ENCODE measurements at places on chromosomes 1 and 21. TPM values are rescaled to one million over a fixed set of nuclear protein-coding genes. Genes with fewer than 3 reads are reported as not detected.

Gene ODF2L
- total RNA-seq, result 32.7 TPM

Gene MNDA
- not detected for total RNA-seq

Gene KIF21B
- total RNA-seq, result 158 TPM

Gene VANGL2
- not detected for total RNA-seq

Gene ITLN1
- not detected for total RNA-seq

Gene PGLYRP4
- total RNA-seq, result not detected

Gene CLIC6
- total RNA-seq, result 0.08 TPM

Gene ADAM30
- total RNA-seq, result not detected

Gene HSD3B1
- not detected for total RNA-seq

Gene MYBPH
- not detected for total RNA-seq

Gene MAN1A2
- total RNA-seq, result 32.8 TPM

Gene KISS1
- not detected for total RNA-seq

Gene RGS8
- total RNA-seq, result not detected

Gene HAO2
- total RNA-seq, result not detected

Gene C8B
- total RNA-seq, result not detected

Gene SWT1
- 2.1 TPM for total RNA-seq

Gene TMEM200B
- not detected for total RNA-seq

Gene PERM1
- total RNA-seq, result not detected

Gene CD2
- total RNA-seq, result 186 TPM

Gene FAM78B
- total RNA-seq, result 0.18 TPM

Gene FALEC
- not detected for total RNA-seq

Gene CASQ1
- total RNA-seq, result not detected

Gene DMRTA2
- not detected for total RNA-seq

Gene ANGPTL3
- not detected for total RNA-seq

Gene POFUT2
- 16.0 TPM for total RNA-seq

Gene UBL4B
- total RNA-seq, result not detected

Gene CFHR5
- not detected for total RNA-seq

Gene GRIK3
- total RNA-seq, result not detected

Gene OR2T2
- total RNA-seq, result not detected

Gene RAB42
- not detected for total RNA-seq

Gene CACHD1
- 0.68 TPM for total RNA-seq

Gene GIPC2
- total RNA-seq, result 0.37 TPM

Gene FMO3
- not detected for total RNA-seq

Gene MTR
- total RNA-seq, result 41.7 TPM

Gene CD1E
- not detected for total RNA-seq

Gene FABP3
- total RNA-seq, result not detected

Gene SPATA17
- total RNA-seq, result not detected

Gene NPR1
- total RNA-seq, result not detected

Gene HYI
- total RNA-seq, result 8.4 TPM

Gene RGS7
- not detected for total RNA-seq

Gene CSMD2
- total RNA-seq, result not detected

Gene ERI3
- total RNA-seq, result 33.2 TPM

Gene DNAJC6
- total RNA-seq, result 1.4 TPM

Gene LAD1
- total RNA-seq, result not detected

Gene TDRD5
- total RNA-seq, result not detected

Gene NFIA
- total RNA-seq, result 0.78 TPM

Gene GBP6
- total RNA-seq, result 0.16 TPM

Gene KRTAP19-1
- total RNA-seq, result not detected

Gene VPS72
- total RNA-seq, result 59.8 TPM

Gene ACTA1
- not detected for total RNA-seq
